Stimulated activated CD4-positive, alpha-beta T cell treated with anti-CD3 and anti-CD28 coated beads, Interleukin-1b, Interleukin-23, amount 100 ng/mL, for 4 hours (primary cell): ENCODE measurements at places on chromosomes 1 and 21.

GRCh38 chr1:39735731-39736130 is 3.0 kb upstream of the PPIE start:
- DNase-seq = no peak

DNA sequence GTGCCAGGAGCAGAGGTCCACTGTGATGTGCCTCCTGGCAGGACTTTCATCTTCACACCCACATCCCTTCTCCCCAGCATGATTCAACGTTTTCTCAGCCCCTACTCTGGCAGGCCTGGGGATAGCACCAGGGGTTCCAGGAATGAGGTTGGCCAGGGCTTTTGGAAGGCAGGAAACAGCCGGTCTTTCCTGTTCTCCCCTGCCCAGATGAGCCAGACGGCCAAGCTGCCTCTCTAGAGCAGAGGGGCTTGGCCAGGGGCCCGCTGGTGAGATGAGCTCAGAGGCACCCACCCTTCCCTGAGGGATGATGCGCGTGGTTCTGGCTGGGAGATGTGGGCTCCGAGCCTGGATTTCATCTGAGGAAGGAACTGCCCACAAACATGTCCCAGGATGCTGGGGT is 4.3 kb upstream of the MFAP2 start:
- no peak for DNase-seq

- no peak for DNase-seq
Observed at GRCh38 chr1:185152187-185152767, 4.5 kb downstream of the TRMT1L start.

DNA sequence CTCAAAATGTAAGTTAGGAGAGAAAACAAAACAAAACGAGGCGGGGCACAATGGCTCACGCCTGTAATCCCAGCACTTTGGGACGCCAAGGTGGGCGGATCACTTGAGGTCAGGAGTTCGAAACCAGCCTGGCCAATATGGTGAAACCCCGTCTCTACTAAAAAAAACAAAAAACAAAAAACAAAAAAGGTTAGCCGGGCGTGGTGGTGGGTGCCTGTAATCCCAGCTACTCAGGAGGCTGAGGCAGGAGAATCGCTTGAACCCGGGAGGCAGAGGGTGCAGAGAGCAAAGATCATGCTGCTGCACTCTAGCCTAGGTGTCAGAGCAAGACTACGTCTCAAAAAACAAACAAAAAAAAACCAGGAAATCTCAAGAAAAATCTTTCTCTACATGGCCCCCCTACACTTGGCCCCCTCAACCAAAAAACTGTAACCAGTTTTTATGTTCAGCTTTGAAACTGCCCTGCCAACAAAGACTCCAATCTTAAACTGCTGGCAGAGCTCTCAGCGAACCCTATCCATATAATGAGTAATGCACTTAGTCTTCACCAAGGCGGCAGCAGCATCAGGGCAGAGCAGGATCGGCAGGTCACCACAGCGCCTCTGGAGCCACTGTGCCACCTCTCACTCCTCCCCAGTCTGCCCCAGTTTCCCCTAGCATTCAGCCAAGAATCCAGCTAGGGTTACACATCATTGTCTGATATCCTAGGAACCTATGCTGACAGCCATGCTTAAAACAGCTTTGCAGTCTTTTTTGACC is 71.7 kb downstream of the JAK1 start:
- DNase-seq = no peak

DNA sequence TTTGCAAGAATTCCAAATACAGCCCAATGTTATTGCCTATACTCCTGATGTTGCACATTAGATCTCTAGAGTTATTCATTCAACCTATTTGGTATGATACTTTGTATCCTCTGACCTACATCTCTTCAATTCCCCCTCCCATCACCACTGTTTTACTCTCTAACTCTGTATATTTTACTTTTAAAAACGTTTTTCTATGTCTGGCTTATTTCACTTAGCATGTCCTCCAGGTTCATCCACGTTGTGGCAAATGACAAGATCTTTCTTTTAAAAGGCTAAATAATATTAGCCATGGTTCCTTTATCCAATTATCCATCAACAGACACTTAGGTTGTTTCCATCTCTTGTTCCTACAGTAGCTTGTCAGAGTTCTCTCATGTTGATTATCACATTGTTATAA is 207.1 kb upstream of the PTGFR start:
- DNase-seq = no peak

DNA sequence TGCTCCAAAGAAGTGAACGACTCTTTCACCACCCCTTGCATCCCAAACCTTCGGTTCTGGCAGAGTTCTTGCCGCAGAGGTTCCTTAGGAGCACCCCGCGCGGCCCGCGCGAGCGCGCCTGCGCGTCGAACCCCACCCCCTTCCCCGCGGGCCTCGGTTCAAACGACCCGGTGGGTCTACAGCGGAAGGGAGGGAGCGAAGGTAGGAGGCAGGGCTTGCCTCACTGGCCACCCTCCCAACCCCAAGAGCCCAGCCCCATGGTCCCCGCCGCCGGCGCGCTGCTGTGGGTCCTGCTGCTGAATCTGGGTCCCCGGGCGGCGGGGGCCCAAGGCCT is at the start of gene C1orf56:
Gene C1orf56, plus strand, starts transcription at position 161 of the 334 bp plus-strand sequence. Its CDS starts 97 bp downstream, at position 258.
- no peak for DNase-seq

DNA sequence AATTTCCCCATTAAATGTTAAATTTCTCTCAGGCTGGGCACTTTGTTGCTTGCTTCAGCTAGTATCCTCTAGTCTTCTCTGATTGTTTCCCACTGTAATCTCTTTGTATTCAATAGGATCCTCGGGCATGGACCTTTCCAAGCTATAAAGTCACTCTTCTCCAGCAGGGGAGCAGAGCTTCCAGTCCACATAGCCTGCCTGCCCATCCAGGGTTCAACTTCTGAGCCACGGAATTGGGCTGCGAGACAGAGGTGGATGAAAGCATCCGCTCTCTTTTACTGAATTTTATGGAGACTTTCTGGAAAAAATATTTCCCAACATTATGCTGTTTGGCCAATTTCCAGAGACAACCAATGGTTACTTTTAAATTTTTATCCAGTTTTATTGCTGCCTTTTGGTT is 1.1 kb upstream of the CFHR5 start:
- DNase-seq = no peak

GRCh38 chr1:18681423-18681835 is 50.8 kb downstream of the PAX7 start:
- no peak for DNase-seq

GRCh38 chr1:155816351-155816750 is 40.7 kb downstream of the GON4L start:
- no peak for DNase-seq

DNA sequence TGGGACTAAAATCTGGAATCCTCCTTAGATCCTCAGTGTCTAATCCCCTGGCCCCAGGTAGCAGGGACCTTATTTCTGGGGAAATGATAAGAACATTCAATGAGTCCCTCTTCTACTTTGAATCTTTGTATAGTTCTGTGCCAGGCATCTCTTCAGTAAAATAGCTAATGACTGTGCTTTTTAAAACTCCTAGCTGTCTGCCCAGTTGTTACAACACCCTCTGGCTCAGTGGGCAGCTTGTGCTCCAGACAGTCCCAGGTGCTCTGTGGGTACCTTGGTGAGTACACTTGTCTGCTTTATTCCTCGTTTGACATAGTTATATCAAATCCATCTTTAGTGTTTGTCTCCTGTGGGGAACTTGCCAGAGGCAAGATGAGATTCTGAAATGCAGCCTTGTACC is 18.0 kb downstream of the TGFB2 start:
- DNase-seq = no peak

- DNase-seq = no peak
Observed at GRCh38 chr1:17117451-17118265, 1.6 kb downstream of the PADI2 start.
